BJ (cell line): ENCODE measurements at places on chromosomes 4 and X.

- peak; percentile 4 for DNase-seq
These were observed 442 bp downstream of the NDUFB11 start for GRCh38 chrX:47143894-47144625.

DNA sequence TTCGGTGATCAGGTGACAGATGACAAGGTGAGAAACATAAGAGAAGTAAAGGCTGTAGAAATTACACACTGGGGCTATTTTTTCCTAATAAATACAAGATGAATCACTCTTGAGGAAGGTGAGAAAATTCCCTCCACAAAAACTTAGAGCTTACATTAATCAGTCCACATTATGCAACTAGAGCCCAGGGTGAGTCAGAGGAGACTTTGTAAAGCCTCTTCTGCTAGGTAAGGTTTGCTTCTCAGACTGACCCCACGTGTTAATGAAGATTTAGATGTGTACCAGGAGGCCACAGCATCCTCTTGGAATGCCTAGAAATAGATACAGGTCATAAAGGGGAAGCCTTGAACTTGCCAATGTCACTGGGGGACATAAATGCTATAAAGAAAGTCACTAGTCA lies 396.0 kb upstream of the SMIM31 start:
- DNase-seq, result no peak

GRCh38 chr4:108001540-108002135 lies 11.9 kb downstream of the HADH start:
- DNase-seq, result no peak

DNA sequence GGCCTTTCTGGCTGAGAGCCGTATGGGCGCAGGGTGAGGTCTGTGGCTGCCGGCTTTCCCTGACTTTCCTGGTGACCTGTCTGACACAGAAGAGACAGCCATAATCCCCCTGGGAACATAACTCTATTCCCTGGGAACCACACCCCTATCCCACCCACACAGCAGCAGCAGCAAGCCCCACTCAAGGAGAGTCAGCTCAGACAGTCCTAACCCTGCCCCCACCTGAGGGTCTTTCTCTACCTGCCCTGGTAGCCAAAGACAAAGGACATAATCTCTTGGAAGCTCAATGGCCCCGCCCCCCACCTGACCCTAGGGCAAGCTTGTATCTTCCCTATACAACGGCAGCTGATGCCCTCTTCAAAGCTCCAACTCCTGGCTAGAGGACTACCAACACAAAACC lies 74.6 kb downstream of the PABPC4L start:
- DNase-seq, result no peak

- no peak for DNase-seq
These were observed 7.3 kb downstream of the PPP1R3F start for GRCh38 chrX:49276671-49277534.

GRCh38 chr4:37890801-37891259 lies at the start of gene TBC1D1:
Gene TBC1D1 (plus strand): TSS chr4:37891084. CDS start chr4:37902096, 11,012 bp downstream.
- no peak for DNase-seq

DNA sequence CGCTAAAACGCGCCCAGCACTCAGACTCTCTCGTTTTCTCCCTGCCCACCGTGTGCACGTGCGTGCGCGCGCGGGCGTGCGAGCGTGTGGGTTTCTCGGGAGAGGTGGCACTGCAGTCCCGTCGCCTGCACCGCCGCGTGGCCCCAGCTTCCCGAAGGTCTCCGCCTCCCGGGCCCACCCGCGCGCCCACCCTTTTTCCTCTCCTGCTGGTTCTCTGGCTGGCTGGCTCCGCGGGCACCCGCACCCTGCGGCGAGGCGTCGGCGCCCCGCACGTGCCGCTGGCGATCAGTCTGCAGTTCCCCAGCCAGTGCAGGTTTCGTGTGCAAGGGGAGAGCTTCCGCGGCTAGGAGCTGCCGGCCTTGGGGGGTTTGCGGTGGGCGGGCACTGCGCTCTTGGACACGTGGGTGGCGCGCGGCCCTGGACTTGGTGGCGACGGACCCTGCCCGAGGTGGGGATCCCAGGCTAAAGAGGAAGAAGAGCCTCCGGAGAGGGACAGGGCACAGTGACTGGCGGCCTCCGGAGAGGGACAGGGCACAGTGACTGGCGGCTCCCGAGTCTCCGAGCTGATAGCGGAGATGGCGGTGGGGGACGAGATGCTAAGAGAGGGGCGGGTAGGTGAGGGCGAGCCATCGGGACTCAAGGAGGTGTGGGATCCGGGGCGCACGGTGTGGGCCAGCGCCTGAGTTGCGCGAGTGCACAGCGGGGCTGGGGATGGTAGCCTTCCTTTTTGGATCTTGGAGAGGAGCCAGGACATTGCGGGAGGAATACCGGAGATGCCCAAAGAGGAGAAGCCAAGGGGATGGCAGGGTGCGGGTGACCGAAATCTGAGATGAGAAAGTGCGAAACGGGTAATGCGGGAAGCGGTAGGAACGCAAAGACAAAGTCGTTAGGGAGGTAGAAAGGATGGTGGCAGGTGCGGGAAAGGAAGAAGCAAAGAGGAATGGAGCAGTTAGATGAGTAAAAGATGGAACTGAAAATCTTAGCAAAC lies at the start of gene FAM184B:
FAM184B (minus strand) TSS at position 322 of the 988 bp plus-strand sequence. CDS start 322 bp downstream, outside the sequence.
- no peak for DNase-seq

DNA sequence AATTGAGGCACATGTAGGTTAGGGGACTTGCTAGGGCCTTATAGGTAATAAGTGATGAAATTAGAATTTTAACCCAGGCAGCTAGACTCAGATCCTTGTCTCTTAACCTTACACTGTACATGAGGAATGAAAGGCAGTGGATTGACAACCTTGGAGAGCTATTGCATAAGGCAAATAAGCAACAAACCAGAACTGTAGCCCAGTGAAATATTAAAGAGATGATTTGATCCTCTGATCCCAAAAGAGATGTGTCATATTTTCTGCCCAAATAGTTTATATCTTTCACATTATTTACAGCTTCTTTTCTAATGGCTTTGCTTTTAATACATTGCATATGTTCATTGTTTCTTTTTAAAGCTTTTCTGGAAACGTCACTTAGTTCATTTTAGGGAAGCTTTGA lies 252.6 kb downstream of the ANK2 start:
- no peak for DNase-seq

DNA sequence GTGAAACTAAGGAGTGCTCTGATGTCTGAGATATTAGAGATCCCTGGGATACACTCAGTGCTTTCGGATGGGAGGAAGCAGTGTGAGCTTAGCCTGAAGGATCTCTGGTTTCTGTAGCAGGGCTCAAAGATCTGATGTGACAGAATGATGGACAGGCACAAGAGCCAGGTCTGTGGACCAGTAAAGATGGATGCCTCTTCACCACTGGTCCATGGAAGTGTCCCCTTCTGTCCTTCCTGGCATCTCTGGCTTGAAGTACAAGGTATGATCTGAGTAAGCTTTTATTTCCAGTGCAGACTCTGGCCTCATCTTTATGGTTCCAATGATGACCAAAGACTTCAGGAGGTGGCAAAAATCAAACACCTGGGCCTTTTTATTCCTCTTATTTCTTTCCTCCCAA lies 88.1 kb downstream of the TBC1D9 start:
- DNase-seq, result no peak

DNA sequence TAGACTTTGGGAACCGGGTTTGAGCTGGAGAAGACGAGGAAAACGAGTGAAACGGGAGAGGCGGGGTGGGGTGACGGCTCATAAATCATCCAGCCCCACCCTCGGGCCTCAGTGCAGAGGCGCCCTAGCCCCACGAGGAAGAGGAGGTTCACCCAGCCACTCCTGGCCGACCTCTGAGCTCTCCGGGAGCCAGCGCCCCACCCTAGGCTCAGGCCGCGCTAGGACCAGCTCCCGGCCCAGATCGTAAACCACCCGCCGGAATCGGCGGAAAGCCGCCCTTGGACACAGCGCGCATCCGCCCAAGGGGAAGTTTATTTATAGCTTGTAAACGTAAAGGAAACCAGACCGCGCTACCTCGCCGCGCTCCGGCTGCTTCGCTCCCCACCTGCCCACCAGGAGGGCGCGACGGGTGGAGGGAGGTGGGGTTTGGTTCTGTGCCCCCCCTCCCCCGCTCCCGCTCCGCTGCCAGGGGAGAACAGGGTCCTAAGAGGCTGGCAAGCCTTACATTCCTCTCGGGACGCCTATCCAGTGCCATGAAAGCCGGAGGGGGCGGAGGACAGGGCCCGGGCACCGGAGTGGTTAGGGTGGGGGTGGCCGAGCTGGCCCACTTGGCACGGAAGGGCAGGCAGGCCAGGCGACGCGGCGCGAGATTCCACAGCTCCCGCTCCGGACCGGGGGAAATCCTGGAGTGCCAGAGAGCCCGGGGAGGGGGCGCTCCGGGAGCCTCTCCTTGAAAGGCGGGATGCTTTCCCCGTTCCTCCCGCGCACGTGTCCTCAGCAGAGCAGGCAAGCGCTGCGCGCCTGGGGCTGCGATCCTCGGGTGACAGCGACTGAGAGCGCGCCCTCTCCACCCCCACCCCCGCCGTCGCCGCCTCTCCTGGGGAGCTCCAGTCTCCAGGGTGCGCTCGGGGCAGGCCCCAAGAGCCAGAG lies 84.2 kb downstream of the BCOR start:
- no peak for DNase-seq

DNA sequence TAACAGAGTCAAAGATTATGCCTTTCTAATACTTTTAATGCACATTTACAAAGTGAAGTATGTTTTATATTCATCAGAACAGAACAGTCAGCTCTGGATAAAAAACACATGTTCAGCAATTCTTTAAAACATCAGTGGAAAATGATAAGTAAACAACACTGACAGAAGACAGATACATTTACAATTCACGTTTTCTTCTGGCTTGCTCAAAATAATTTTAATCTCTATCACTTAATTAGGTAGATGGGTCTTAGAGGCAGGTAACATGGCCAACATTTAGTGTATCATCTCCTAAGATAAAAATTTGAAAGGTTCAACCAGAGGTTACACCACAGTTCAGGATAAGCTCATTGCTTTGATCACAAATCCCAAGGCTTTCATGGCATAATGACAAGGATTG lies 156.8 kb upstream of the MAB21L2 start:
- no peak for DNase-seq

GRCh38 chr4:187108845-187109244 lies 385.2 kb upstream of the FAT1 start:
- no peak for DNase-seq

GRCh38 chrX:1491851-1492349 lies 39.2 kb upstream of the ASMTL start:
- DNase-seq, result no peak

DNA sequence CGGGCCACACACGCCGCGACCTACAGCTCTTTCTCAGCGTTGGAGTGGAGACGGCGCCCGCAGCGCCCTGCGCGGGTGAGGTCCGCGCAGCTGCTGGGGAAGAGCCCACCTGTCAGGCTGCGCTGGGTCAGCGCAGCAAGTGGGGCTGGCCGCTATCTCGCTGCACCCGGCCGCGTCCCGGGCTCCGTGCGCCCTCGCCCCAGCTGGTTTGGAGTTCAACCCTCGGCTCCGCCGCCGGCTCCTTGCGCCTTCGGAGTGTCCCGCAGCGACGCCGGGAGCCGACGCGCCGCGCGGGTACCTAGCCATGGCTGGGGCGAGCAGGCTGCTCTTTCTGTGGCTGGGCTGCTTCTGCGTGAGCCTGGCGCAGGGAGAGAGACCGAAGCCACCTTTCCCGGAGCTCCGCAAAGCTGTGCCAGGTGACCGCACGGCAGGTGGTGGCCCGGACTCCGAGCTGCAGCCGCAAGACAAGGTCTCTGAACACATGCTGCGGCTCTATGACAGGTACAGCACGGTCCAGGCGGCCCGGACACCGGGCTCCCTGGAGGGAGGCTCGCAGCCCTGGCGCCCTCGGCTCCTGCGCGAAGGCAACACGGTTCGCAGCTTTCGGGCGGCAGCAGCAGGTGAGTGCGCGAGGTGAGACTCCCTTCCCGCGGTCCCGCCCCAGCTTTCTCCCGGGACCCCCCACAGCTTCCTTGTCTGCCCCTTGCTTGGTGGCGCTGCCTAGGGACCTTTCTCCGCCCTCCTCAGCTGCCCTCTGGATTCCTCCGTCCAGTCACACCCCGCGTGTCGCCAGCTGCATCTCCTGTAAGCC lies 678 bp downstream of the BMP3 start:
- DNase-seq, result no peak

- no peak for DNase-seq
These were observed 50.2 kb downstream of the ING2 start for GRCh38 chr4:183554878-183555585.

- DNase-seq, result no peak
These were observed 66.3 kb downstream of the ABLIM2 start for GRCh38 chr4:8092282-8092681.

GRCh38 chrX:153640045-153640686 lies 6.8 kb upstream of the DUSP9 start:
- no peak for DNase-seq

DNA sequence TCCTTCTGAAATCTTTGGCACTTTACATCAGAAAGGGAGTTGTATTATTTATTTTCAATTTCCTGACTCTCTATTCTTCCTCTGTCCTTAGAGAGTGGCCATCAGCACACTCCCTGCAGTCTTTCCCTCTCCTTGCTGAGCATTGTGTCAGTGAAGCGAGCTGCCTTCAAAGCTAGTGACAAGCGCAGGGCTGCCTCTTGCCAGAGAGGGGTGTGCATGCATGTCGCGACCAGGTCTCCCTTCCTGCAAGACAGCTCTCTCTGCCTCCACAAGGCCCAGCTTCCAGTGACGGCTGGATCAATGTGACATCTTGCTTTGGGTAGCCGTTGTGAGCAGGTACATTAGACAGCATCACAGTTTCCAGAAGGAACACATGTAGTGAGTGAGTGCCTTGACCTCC lies 810.9 kb upstream of the TENM3 start:
- DNase-seq, result no peak

- DNase-seq, result no peak
These were observed 82.6 kb downstream of the ANXA3 start for GRCh38 chr4:78634011-78634664.

- no peak for DNase-seq
These were observed 10.1 kb upstream of the TMEM144 start for GRCh38 chr4:158200214-158200613.

GRCh38 chrX:42565739-42566138 lies 212.2 kb downstream of the PPP1R2C start:
- no peak for DNase-seq

DNA sequence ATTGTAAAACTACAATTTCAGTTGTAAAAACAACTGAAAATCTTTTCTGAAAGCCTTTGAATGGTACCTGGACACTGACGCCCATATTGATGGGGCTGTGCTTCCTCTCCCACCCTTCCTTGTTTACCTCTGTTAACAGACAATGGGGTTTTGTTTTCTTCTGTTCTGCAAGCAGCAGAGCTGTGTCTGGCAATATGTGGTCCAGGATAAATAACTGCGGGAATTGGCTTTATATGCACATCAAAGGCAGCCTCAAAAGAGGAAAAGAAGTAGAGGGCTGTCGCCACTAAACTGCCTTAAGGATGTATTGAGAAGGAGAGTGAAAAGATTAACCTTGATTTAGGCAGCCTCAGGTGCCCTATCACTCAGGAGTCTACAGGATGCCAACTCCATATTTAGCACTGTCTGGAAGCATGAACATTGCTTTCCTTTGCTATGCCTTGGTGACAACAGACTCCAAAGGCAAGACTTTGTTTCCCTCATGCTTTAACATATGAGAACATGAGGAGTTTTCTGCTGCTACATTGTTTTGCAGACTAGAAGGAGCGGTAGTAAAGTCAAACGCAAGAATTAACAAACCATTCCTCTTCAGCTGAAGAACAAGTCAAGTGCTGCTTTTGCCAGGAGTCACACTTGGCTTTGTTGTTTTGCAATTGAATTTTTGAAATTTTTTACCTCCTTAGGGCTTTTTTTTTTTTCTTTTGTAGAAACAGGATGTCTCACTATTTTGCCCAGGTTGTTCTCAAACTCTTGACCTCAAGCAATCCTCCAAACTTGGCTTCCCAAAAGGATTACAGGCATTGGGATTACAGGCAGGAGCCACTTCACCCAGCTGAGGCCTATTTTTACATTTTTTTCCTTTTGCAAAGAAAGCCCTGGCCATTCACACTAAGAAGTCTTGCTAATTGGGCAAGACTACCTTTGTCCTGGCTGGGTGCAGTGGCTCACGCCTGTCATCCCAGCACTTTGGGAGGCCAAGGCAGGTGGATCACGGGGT lies 3.0 kb downstream of the IL21 start:
- no peak for DNase-seq
